ENCODE measurements at places on chromosomes 13 and 19.

DNA sequence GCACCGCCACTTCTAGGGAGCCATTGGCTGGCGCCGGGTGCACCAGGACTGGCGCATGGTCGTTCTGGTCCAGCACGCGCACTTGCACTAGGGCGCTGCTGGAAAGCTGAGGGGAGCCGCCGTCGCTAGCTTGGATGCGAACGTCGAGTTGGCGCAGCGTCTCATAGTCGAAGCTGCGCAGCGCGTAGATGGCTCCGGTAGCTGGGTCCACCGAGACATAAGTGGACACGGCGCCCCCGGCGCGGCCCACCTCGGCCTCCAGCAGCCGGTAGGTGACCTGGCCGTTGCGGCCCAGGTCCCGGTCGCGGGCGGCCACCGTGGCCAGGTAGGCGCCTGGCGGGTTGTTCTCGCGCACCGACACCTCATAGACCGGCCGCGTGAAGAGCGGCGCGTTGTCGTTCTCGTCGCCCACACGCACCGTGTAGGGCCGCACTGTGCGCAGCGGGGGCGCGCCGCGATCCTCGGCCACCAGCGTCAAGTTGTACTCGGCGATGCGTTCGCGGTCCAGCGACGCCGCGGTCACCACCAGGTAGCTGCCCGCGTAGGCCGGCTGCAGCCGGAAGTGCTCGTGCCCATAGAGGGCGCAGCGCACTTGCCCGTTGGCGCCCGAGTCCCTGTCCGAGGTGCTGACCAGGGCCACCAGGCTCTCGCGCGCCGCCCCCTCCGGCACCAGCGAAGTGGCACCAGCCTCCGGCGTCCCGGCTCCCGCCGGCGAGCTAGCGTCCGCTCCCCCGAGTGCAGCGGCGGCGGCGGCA is 1.7 kb downstream of the PCDH8 start:
- no peak for DNase-seq

DNA sequence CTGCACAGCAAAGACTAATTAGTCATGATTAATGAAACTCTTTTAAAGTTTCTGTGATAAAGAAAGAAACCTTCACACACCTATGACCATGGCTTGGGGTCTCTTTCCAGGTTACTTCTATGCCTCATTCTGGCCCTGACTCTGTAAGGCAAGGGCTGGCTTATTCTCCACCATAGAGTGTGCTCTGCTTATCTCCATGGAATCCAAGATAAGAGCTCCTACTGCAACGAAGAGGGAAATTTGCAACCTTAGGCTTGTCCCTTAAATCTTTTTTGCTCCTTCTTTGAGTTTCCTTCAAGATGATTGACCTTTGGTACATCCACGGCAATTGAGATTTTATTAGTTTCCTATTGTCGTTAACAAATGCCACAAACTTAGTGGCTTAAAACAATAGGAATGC is 239.9 kb downstream of the SPRY2 start:
- no peak for DNase-seq

GRCh38 chr19:28785971-28786370 is 427.0 kb downstream of the UQCRFS1 start:
- no peak for DNase-seq

- DNase-seq = no peak
Observed at GRCh38 chr13:51770160-51770559, 33.8 kb downstream of the DHRS12 start.

DNA sequence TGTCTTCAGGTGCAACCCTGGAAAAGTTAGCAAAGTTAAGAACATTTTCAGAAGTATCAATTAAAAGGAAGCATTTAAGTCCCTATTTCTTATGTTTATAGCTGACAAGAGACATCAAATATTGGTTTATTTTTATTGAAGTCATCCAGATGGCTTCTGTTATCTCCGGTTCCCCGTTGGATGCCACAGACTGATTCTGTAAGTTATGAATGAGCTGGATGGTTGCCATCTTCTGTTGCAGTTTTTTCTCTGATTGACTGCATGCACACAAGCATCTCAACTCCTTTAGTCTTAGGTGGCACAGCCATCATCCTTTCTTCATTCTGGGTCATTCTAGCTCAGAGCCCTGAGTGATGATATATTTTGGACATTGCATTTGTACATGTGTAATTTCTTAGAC is 10.6 kb upstream of the OXGR1 start:
- no peak for DNase-seq

DNA sequence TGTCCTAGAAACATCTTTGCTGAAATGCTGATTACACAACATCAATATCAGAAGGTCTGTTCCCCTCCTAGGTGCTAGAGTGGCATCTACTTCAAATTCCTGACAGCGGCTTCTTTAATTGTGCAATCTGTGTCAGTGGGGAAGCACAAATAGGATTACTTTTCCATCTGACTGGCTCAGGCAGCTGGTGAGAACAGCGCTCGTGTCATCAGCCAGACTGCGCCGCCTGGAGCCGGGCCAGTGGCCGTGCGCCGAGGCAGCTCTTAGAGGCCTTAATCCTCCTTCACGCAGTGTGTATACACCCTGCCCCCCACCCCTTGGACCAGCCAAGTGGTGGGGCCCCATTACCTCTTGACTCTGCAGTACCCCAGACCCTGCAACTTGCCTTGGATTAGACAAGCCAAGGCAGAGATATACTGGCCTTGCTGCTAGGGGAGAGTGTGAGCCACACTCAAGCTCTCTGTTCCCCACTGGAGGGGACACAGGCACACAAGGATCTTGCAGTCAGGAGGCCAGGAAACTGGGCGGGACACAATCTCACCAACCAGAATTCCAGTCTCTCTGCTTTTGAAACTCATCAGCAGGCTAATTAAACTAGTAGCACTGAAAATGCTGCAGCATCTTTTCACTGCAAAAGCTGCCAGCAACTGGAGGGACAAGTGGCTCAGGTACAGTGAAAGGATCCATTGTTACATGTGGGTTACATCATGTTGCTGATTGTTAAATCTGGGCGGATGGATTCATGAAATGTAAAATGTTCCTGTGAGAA is 48.9 kb upstream of the EPHX3 start:
- DNase-seq = peak; percentile 63

DNA sequence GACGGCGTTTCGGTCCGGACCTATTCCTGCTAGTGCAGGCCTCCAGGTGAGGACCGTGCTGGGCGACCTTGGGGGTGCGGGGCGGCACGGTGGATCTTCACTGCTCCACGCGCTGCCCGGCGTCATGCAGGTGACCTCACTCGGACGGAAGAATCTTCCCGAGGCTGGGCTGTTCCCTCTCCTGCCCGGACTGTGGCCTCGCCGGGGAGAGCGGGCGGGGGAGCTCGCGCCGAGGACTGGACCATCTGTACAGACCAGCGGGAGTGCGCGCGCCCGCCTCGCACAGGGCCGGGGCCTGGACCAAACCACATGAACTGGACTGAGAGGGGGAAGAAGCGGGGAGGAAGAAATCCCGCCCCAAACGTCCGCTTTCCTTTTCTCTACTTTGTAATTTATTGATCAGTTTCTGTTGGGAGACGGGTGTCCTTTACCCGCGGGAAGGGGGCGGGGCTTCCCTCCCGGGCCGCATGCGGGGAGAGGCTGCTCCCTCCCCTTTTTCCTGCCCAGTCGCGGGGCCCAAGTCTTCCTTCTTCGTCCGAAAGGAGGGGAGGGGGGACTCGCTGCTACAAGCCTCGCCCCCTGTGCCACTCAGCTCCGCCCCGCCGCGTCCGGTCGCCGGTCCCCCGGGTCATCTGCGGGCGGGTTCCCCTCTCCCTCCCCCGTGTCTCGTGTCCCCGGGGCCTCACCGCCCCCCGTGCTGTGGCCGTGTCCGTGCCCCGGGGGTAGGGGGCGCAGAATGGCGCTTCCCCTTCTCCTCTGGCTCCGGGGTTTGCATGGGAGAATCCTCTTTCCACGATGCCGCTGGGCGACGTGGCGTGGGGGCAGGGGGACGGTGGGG is 4.9 kb downstream of the HRC start:
- DNase-seq = peak; percentile 81

Measured in NCI-H1105 (cell line).